Skin of body (tissue), 3 donors: ENCODE measurements at places on chromosomes 2 and 18. TPM values are rescaled to one million over a fixed set of nuclear protein-coding genes. Genes with fewer than 3 reads are reported as not detected.

DNA sequence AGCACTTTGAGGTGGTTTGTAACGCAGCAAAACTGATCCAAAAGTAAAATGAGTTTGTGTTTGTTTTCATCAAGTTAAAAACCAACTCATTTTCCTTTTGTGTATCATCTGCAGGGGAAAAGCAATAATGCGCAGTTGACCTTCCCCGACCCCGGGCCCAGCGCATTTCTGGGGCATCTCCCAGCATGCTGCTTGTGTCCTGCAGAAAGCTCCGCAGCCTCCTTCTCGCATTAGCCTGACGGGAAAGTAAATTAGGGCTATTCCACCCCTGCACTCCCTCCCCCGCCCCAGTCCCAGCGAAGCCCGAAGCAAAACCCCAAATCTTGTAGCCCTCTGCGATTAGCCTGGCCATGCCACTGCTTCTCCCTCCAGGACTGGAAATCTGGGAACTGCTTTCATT is 82.0 kb upstream of the PPM1B start:
- no peak for DNase-seq

GRCh38 chr2:170886386-170886785 is 42.7 kb upstream of the GORASP2 start:
- no peak for DNase-seq

DNA sequence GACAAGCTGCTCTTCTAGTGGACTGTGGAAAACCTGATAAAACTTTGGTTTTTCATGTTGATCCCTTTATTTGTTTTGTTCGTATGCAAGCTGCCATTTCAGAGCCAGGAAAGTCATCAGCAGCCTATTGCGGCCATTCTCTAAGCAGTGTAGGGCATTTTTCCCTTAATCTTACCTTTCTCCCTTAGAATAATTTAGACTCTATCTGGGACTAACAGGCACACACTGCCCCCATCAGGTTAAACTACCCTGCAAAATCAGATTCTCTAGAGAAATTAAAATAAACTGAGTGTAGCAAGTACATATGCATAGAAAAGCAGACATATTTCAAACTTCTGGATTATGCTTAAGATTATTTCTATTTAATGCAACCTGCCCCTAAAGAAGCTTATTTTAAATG is 347.5 kb downstream of the METTL4 start:
- DNase-seq, result peak; percentile 11

GRCh38 chr18:9838144-9838877 is 47.5 kb upstream of the TXNDC2 start:
- DNase-seq, result no peak

DNA sequence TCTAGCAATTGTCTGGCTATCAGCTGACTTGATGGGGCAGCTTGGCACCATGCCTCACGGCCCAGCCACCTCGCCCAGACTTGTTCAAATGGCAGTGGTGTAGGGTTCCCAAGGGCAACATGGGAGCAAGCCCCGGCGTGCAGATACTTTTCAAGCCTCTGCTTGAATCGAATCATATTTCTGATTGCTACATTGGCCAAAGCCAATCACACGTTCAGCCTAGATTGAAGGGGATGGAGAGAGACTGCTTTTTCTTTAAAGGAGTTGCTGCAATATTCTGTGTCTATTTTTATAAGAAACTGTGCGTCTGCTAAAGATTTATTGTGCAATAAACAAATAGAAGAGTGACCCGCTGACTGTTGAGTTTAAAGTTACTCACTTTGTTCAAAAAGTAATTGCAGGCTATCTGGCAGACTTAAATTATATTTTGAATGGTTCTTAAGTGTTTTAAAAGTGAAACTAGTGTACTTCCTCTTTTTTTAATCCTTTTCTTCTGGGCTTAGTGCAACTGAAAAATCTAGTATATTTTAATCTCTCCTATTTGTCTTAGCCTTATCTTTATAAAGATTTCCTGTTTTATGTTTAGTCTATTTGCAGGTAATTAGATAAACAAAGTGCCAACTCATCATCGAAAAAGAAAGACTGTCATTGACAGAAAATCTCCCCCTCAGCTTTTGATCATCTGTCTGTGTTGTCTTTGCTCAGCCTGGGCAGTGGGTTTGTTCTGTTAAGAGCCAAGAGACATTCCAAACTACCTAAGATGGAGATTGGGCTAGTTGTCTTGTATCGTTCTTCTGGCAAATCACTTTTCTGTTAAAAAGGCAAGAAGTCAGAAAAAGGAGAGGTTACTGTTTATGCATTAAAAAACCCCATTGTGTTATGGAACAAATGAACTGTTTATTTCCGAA is 156.1 kb downstream of the TPGS2 start:
- no peak for DNase-seq

- no peak for DNase-seq
Measured at GRCh38 chr2:48126162-48126561, 219.9 kb upstream of the FBXO11 start.

The C2orf72 gene
- 0.39 TPM for total RNA-seq

GRCh38 chr2:232483923-232484627 is 3.6 kb downstream of the ECEL1 start:
- no peak for DNase-seq
